Tibial nerve (tissue), 4 donors: ENCODE measurements at places on chromosomes 16 and 17.

DNA sequence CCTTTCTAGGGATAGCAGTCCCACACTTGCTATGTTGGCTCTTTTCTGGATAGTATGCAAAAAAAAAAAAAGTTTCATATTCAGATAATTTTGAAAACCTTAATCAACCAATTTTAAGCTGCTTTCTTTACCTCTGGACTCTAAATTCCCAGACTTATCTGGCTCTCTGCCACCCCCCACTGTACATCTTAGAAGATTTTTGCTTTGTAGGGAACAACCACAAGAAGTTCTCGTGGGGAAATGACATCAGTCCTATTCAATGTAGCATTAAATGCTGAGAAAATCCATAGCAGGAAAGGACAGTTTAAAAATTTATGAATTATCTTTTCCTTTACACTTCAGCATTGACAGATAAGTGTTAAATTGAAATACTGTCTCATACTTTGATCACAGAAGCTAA lies 562.7 kb upstream of the HSBP1 start:
- H3K36me3 ChIP-seq, result no peaks in the 10 kb centered on the region
- no peak overlapping the region for H3K4me3 ChIP-seq
- no peak overlapping the region for H3K27ac ChIP-seq
- DNase-seq, result no peak
- H3K4me1 ChIP-seq, result no peaks in the 10 kb centered on the region

GRCh38 chr16:68422396-68422960 lies 25.8 kb downstream of the SMPD3 start:
- no peaks in the 10 kb centered on the region for H3K36me3 ChIP-seq
- no peaks in the 10 kb centered on the region for H3K27me3 ChIP-seq
- no peaks in the 10 kb centered on the region for H3K4me1 ChIP-seq
- H3K4me3 ChIP-seq, result no peak overlapping the region

- DNase-seq, result no peak
- peaks cover 17% of the 10 kb centered on the region for H3K4me1 ChIP-seq
- no peaks in the 10 kb centered on the region for H3K36me3 ChIP-seq
- no peak overlapping the region for H3K27ac ChIP-seq
These were observed 2.3 kb upstream of the ABCA9 start for GRCh38 chr17:69062860-69063581.

GRCh38 chr17:38660097-38661025 lies 14.4 kb downstream of the EPOP start:
- no peaks in the 10 kb centered on the region for H3K36me3 ChIP-seq
- H3K27me3 ChIP-seq, result no peaks in the 10 kb centered on the region
- no peak overlapping the region for H3K4me3 ChIP-seq
- no peaks in the 10 kb centered on the region for H3K4me1 ChIP-seq
- H3K27ac ChIP-seq, result no peak overlapping the region
- DNase-seq, result no peak

- no peak overlapping the region for H3K27ac ChIP-seq
- no peaks in the 10 kb centered on the region for H3K27me3 ChIP-seq
- no peak overlapping the region for H3K4me3 ChIP-seq
- DNase-seq, result no peak
- no peaks in the 10 kb centered on the region for H3K4me1 ChIP-seq
These were observed 4.9 kb upstream of the HIGD1B start for GRCh38 chr17:44842748-44843147.

GRCh38 chr17:44360826-44361225 lies 2.8 kb downstream of the FAM171A2 start:
- peaks cover 12% of the 10 kb centered on the region for H3K27me3 ChIP-seq
- H3K4me1 ChIP-seq, result peaks cover 24% of the 10 kb centered on the region
- H3K27ac ChIP-seq, result no peak overlapping the region

DNA sequence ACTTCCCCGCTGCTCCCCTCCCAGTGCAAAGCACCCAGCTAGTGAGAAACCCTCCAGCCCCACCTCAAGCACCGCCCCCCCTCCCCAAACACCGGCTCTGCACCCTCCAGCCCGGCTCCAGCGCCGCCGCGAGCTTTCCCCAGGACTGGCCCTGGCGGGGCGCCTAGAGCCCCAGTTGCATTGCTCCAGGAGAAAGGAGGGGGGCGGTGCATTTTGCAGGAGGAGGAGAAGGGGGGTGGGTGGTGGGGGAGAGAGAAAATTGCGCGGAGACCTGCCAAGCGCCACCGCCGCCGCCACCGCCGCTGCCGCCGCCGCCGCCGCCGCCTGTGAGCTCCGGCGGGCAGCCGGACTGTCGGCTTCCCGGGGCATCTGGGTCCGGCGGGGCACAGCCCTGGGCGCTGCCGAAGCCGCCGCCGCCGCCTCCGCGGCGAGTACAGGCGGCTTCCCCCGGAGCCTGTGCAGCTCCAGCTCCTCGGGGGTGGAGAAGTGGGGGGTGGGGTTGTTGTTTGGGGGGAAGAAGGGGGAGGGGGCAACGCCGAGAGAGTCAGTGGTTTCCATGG lies 333 bp upstream of the NOG start:
- H3K4me1 ChIP-seq, result no peaks in the 10 kb centered on the region
- H3K4me3 ChIP-seq, result peak overlapping the region; percentile 68
- DNase-seq, result no peak
- peaks cover 66% of the 10 kb centered on the region for H3K27me3 ChIP-seq

GRCh38 chr17:77356690-77357201 lies 216.0 kb downstream of the SEC14L1 start:
- DNase-seq, result peak; percentile 12
- no peak overlapping the region for H3K27ac ChIP-seq
- H3K36me3 ChIP-seq, result no peaks in the 10 kb centered on the region
- no peak overlapping the region for H3K4me3 ChIP-seq

- H3K4me1 ChIP-seq, result no peaks in the 10 kb centered on the region
- H3K27me3 ChIP-seq, result no peaks in the 10 kb centered on the region
- H3K27ac ChIP-seq, result no peak overlapping the region
- H3K36me3 ChIP-seq, result no peaks in the 10 kb centered on the region
These were observed 88.3 kb downstream of the PRKCB start for GRCh38 chr16:23924128-23924527.

DNA sequence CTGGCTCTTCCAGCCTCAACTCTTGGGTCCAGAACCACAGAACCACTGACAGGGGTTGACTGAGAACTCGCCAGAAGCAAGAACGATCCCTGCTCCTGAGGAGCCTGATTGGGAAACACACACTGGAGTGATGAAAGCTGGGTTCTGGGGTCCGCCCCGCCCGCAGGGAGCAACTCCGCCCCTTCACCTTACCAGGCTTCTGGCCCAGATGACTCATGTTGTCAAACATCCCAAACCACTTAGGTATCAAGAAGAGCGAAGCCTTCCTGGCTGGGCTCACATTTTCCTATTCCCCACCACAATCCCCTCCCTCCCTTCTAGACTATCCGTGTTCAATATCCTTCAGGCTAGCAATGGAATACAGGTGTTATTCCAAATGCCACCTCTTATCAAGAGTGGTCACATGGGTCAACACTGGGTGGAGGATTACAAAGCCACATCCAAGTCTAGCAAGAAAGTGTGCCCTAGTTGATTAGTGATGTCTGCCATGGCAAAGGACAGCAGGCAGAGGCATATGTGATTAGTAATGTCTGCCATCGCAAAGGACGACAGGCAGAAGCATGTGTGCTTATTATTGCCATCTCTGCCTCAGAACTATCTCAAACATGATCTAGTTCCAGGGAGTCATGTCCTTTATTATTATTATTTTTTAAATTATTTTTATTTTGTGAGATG lies 70.5 kb downstream of the TIMM22 start:
- H3K4me3 ChIP-seq, result no peak overlapping the region
- no peak overlapping the region for H3K27ac ChIP-seq
- H3K27me3 ChIP-seq, result no peaks in the 10 kb centered on the region
- no peak for DNase-seq

DNA sequence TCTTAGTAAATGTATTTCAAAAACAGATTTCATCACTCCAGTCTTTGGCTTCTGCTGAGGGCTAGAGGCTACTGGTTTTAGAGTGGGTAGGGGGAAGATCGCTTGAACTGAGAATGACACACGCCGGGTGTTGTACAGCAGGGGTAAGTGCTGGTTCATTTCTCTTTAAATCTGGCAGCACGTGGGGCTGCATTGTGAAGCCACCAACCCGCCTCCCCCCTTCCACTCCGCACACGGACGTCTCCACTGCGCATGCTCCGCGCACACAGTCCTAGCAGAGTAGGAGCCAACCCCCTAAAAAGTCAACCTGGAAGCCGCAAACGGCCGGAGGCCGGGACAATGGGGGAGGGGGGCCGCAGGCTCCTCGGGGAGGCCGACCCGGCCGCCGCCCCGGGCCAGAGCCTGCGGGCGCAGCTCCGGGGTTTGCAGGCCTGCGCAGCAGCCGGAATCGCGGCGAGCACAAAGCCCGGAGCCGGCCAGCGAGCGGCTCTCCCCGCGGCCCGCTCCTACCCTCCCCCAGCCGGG lies 1.3 kb downstream of the UBE2G1 start:
- peak; percentile 84 for DNase-seq
- peak overlapping the region; percentile 98 for H3K27ac ChIP-seq
- peak overlapping the region; percentile 93 for H3K4me3 ChIP-seq
- peaks cover 8% of the 10 kb centered on the region for H3K4me1 ChIP-seq

- H3K36me3 ChIP-seq, result no peaks in the 10 kb centered on the region
- H3K4me1 ChIP-seq, result peaks cover 10% of the 10 kb centered on the region
- H3K27ac ChIP-seq, result no peak overlapping the region
These were observed 1.0 kb downstream of the SRCIN1 start for GRCh38 chr17:38604479-38605403.

DNA sequence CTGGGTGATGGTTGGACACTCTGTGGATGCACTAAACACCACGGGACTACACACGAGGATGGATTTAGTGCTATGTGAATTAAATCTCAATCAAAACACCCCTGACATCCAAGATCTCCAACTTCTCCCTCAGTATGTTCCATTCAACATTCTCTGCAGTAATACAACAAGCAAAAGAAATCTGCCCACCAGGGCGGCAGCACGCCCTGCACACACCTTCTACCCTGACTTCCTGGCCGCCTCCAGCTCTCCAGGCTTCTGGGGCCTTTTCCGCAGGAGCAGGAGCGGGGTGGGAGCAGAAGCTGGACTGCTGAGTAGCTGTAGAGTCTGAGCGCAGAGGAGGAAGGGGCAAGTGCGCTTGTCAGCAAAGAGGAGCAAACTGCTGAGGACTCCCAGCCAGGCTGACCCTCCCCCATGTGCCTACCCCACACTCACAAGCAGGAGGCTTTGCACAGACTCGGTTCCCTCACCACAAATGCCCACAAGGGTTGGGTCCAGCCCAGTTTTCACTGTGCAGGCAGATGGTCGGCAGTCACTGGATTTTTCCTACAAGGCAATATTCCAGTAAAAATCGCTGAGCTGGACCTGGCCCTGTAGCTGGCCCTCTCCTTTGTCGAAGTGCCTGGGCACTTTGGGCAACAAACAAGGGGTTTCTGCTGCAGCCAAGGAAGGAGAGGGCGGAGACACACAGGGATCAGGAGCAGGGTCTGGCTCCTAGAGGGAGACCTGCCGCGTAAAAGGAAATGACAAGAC lies 22.8 kb downstream of the ZDHHC7 start:
- H3K4me3 ChIP-seq, result no peak overlapping the region
- H3K4me1 ChIP-seq, result peaks cover 56% of the 10 kb centered on the region
- H3K27ac ChIP-seq, result no peak overlapping the region
- peaks cover 58% of the 10 kb centered on the region for H3K36me3 ChIP-seq

DNA sequence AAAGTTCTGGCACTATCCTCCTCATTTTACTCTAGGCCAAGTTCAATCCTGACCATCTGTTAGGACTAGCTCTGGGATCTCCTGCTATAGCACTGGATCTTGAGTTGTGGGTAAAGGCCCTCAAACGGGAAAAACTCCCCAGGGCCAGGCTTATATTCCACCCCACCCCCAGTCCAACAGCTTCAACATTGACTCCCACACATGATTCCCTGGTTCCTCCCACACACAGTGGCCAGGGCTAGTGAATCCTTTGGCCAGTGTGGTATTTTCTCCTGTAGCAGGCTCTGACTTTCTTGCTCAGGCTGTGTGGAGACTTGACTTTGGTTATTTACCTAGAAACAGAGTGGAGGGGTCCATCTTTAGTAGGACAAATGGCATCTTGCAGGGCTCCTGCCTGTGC lies 10.3 kb upstream of the AKAP10 start:
- H3K36me3 ChIP-seq, result no peaks in the 10 kb centered on the region
- DNase-seq, result no peak
- H3K27me3 ChIP-seq, result no peaks in the 10 kb centered on the region
- H3K4me3 ChIP-seq, result no peak overlapping the region
- H3K27ac ChIP-seq, result no peak overlapping the region

DNA sequence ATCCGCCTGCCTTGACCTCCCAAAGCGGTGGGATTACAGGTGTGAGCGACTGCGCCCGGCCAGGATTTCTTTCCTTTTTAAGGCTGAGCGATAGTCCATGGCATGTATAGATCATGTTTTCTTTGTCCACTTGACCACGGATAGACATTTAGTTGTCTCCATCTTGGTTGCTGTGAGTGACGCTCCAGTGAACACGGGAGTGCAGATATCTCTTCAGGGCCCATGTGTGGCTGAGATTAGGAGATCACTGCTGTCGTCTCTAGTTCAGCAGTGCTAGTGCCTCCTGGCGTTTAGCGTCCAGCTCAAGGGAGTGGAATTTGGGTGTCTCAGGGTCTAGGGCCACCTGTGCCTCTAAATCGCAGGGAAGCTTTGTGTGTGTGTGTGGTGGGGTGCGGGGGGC lies 41.5 kb downstream of the ABCC1 start:
- H3K27ac ChIP-seq, result no peak overlapping the region
- H3K4me1 ChIP-seq, result peaks cover 15% of the 10 kb centered on the region
- H3K4me3 ChIP-seq, result no peak overlapping the region
- DNase-seq, result no peak
- H3K36me3 ChIP-seq, result no peaks in the 10 kb centered on the region

DNA sequence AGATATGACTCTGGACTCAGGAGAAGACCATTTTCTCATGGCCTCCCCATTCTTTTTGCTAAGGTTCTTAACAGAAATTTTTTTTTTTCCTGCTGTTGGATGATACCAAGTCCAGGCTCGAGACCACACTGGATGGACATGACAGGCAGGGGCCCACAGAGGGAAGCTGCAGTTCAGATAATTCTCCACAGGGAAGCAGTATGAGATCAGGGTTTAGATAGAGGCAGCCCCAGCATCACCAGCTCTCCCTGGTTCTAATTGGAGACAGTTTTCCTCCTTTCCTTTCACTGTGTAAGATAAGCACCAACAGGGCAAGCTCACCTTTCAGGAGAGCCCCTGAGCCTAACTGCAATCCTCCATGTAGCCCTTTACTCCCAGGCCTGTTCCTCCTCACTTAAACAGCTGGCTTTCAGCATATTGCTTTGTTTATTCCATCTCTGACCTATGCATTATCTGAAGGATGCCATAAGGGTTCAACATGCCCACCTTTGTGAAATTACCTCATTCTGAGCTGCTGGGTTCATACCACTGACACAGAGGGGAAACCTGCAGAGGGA lies 108.1 kb downstream of the SNX11 start:
- no peak overlapping the region for H3K4me3 ChIP-seq
- no peaks in the 10 kb centered on the region for H3K27me3 ChIP-seq
- no peak for DNase-seq

DNA sequence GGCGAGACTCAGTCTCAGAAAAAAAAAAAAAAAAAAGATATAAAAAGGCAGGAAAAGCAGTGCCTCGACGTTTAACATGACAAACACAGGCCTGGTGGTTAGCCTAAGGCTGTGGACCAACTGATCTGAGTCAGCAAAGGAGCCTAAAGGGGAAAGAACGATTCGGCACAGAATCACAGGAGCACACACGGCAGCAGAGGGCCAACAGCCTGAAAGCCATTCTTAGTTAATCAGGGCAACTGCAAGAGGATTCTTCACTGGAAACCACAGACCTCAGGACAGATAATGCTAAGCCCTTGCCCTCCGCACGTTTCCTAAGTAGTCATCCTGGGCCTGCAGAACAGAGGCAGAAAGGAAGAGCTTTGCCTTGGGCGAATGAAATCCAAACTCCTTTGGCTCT lies 14.7 kb downstream of the TMEM11 start:
- H3K4me1 ChIP-seq, result peaks cover 48% of the 10 kb centered on the region
- H3K27me3 ChIP-seq, result no peaks in the 10 kb centered on the region
- no peak overlapping the region for H3K4me3 ChIP-seq
- no peak overlapping the region for H3K27ac ChIP-seq

- H3K27me3 ChIP-seq, result no peaks in the 10 kb centered on the region
- H3K4me3 ChIP-seq, result no peak overlapping the region
- DNase-seq, result no peak
- H3K4me1 ChIP-seq, result no peaks in the 10 kb centered on the region
These were observed 6.4 kb downstream of the PFAS start for GRCh38 chr17:8255499-8255898.
